ENCODE measurements at places on chromosomes 5 and 9.

DNA sequence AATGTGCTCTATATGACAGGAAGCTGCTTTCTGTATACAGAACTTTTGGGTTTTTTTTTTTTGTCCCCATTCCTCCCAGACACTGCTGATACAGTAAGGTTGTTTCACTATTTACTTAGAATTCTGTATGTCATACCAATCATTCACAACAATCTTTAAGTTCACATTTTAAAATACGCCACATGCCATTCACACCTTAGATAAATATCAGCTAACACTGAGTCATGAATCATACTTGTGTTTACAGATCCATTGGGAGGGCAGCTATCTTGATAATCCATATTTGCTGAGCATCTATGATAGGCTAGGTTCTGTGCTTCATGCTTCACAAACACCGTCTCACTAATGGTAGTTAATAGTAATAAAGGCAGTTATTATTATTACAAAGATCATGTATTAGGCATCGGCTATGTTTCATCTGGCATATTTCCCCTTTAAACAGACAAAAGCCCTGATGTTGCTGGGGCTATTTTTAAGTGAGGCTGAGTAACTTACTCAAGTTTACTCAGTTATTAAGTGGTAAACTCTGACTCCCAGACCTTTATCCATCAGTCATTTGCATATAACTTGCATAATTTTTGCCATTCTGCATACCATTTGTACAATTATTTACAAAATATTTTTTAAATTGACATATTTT, 152.2 kb upstream of the HMHB1 start:
- DNase-seq: no peak

DNA sequence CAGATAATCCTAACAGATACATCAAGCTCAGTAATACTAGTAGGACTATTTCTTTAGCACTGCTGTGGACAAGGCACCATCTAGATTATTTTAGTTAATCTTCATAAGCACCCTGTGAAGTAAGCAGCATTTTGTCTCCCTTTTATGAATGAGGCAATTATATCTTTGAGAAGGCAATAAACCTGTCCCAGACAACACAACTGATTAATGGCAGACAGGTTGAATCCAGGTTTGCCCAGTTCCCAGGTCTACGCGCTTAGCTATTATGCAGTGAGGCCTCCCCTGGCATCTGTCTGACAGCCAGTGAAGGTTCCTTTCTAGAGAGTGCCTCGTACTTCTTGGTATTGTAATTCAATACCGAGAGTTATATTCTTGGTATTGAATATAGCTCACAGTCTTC, 9.7 kb upstream of the LVRN start:
- no peak for DNase-seq

DNA sequence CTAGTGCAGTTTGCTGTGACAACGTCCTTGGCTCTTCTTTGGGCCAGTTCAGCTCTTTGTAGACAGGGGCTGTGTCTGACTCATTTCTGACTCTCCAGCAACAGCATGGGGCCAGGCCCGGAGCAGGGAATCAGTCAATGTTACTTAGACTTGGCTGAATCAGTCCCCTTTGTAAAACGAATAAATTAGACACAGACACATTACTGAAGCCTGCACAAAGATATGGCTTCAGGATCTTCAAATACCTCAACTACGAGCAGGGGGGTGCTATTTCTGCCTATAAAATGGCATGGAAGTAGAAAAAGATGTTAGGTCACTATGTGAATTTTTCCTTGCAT, 204.7 kb downstream of the TTLL11 start:
- DNase-seq: no peak

GRCh38 chr5:116135344-116135743, 50.5 kb downstream of the COMMD10 start:
- no peak for DNase-seq

- no peak for DNase-seq
Observed at GRCh38 chr9:16258708-16259107, 611.8 kb downstream of the BNC2 start.

- no peak for DNase-seq
Observed at GRCh38 chr5:104635227-104635626, 1072.6 kb upstream of the NUDT12 start.

- no peak for DNase-seq
Observed at GRCh38 chr9:2134391-2134790, 119.2 kb downstream of the SMARCA2 start.

- no peak for DNase-seq
Observed at GRCh38 chr5:41893074-41893851, 10.9 kb upstream of the RIMOC1 start.

GRCh38 chr5:1325870-1326531, 18.9 kb downstream of the CLPTM1L start:
- no peak for DNase-seq

- DNase-seq: no peak
Observed at GRCh38 chr5:16025681-16026080, 153.9 kb downstream of the MARCHF11 start.

GRCh38 chr5:106017243-106017857, 1653.4 kb downstream of the EFNA5 start:
- no peak for DNase-seq

GRCh38 chr9:132631280-132631679, 38.5 kb downstream of the DDX31 start:
- no peak for DNase-seq

DNA sequence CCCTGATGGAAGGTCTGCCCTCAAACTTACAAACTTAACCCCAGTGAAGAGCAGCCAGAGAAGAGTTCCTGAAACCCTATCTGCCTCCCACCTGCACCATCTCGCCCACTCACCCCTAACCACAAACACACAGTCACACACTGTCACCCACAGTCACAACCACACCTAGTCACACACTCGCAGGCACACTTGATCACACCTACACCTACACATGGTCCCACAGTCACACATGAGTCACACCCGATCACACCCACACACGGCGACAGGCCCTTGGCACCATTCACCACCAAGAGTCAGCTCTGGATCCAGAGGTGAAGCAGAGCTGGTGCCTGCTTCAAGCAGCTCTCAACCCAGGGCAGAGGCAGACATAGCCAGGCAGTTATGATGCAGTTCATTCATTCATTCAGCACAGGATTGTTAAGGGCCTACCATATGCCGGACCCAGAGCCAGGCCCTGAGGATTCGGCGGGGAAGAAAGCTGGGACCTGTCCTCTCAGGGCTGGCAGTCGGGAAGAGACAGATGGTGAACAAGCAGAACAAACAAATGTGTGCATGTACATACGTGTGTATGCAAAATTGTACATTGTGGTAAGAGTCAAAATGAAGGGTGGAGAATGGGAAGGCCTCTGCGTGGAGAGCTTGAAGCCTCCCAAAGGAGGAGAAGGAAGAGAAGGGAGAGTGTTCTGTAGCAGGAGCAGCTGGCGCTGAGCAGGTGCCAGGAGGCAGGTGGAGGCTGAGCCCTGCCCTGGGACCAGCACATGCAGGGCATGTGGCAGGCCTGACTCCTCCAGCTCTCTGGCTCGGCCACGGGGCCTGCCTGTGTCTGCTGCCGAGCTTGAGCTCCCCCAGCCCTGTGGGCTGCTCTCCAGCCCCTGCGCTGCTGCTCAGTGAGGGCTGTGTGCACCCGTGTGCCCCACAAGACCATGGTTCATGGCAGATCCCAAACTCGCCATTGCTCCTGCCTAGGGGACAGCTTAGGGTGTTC, 6.4 kb downstream of the TSPAN17 start:
- peak; percentile 69 for DNase-seq

GRCh38 chr9:107612136-107612535, 122.6 kb upstream of the KLF4 start:
- DNase-seq: no peak

DNA sequence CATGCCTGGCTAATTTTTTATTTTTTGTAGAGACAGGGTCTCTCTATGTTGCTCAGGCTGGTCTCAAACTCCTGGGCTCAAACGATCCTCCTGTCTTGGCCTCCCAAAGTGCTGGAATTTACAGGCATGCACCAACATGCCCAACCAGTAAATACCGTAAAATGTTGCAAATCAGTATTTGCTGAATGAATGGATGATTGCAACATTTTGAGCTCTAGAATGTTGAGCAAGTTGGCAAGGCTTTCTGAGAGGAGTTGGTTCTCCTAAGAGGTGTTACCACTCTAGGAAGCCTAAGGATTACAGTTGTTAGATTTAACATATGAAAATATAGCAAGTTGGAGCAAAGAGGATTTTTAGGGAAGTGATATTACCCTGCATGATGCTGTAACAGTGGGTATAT, 15.6 kb upstream of the DMXL1 start:
- no peak for DNase-seq

- DNase-seq: no peak
Observed at GRCh38 chr9:36029765-36030528, 6.8 kb upstream of the RECK start.

DNA sequence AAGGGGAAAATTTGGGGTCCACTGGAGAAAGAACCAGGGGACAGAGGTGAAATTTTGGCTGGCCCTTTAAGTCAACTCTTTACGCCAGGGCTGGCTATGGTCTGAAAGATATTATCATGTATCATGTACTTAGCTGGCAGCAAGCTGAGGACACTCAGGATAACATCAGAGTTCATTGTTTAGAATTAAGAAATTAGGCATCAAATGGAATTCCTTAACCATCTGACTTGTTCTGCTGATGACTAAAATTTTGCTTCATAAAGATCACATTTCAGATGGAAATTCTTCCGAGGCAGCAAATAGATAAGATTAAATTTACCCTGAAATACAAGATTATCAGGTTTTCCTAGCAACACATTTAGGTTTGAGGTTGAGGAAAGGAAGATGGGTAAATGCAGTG, 269.4 kb upstream of the KLF9 start:
- no peak for DNase-seq

- DNase-seq: no peak
Observed at GRCh38 chr9:112007575-112008240, 111.1 kb downstream of the UGCG start.

- DNase-seq: no peak
Observed at GRCh38 chr5:67013719-67014118, 182.9 kb downstream of the CD180 start.

DNA sequence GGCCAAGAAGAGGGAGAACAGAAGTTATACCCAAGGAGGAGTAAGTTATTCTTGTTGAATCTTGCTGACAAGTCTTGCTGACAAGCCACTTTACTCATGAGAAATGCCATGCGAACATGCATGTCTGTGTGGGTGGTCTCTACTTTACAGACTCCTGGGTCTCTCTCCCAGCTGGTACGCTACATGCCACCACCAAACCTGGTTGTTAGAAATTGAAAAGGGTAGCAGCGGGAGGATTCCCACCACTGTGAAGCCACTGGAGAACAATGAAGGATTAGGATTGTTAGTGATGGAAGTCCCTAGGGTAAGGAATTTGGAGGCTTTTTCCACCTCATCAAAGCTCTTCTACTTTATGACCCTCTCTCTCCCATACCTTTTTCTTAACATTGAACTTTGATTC, 53.6 kb upstream of the GABRB2 start:
- no peak for DNase-seq

GRCh38 chr9:134895908-134896833, 15.6 kb downstream of the FCN2 start:
- no peak for DNase-seq

DNA sequence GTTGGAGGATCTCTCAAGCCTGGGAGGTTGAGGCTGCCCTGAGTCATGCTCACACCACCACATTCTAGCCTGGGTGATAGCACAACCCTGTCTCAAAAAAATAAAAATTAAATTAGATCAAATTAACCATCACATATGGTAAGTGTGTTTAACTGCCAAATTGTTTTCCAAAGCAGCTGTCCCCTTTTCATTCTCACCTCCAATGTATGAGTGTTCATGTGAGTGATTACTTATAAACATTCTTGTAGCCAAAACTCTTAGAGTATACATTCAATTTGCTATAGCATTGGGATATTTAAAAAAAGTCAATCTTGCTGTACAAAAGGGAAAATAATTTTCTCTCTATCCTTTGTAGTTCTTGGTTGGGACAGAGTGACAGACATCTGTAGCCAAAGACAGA, 53.4 kb upstream of the SNAPC3 start:
- no peak for DNase-seq

- no peak for DNase-seq
Observed at GRCh38 chr5:176391999-176392398, 3.4 kb downstream of the HIGD2A start.

- DNase-seq: no peak
Observed at GRCh38 chr5:63553073-63553472, 409.2 kb downstream of the HTR1A start.

- DNase-seq: no peak
Observed at GRCh38 chr9:90972057-90972456, 170.4 kb downstream of the SYK start.

DNA sequence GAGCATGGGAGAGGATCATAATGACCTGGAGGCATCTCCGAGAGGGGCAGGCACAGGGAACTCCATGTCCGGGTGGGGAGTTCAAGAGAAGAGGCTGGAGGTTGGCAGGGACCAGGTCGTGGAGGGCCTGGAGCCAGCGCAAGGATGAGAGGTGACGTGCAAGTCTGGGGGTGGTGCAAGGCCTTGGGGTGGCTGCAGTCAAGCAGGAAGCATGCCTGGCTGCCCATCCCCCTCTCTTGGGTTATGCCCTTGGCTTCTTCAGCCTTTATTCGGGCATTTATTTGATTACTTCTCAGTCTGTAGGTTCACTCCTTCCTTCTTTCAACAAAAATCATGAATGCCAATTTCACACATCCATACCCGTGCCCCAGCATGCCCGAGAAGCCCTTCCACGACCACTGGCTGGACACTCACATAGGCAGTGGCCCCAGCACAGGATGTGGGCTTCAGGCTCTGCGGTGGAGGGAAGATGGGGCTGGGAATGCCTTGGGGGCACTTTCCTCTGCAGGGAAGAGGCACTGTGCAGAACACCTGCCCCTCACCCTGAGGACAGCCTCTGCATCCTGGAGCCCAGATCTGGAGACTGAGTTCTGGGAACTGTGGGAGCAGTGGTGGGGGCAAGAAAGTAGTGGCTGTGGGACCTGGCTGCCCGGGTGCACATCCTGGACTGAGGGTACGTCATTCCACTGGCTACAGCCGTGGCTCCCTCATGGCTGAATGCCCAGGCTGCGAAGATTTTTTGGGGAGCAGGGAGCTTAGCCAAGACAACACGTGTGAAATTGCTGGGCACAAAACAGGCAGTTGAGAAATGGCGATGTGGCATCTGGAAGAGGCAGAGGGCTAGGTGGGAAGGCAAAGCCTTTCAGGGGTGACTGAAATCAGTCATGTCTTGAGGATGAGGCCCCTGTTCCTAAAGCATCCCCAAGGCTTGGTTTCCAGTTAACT, 38.6 kb downstream of the CRB2 start:
- no peak for DNase-seq

DNA sequence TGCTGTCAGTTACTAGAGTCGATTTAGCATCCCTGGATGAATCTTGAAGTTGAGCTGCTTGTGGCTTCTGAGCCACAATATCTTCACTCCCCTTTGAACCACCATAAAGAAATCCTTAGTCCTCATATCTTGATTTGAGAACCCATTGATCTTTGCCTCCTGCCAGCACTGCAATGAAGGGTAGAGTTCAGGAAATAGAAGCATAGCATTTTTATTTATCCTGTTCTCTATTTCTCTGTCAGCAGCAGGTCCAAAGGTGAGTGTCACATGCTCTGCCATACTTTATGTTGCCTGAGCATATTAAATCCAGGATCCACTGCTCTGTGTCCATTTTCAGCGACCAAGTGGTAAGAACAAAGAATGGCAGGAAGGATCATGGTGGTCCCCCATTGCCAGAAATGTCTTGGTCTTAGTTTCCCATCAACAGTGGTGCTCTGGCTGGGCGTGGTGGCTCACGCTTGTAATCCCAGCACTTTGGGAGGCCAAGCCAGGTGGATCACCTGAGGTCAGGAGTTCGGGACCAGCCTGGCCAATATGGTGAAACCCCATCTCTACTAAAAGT, 80.2 kb upstream of the PANK3 start:
- no peak for DNase-seq

Measured in stimulated activated CD4-positive, alpha-beta T cell treated with anti-CD3 and anti-CD28 coated beads, TNF-alpha, amount 100 ng/mL, for 1 hour (primary cell).